Astrocyte of the spinal cord (primary cell): ENCODE measurements at places on chromosomes 12 and 14.
A peak's percentile ranks its signal among the peaks of the same experiment; 100 is the strongest.

DNA sequence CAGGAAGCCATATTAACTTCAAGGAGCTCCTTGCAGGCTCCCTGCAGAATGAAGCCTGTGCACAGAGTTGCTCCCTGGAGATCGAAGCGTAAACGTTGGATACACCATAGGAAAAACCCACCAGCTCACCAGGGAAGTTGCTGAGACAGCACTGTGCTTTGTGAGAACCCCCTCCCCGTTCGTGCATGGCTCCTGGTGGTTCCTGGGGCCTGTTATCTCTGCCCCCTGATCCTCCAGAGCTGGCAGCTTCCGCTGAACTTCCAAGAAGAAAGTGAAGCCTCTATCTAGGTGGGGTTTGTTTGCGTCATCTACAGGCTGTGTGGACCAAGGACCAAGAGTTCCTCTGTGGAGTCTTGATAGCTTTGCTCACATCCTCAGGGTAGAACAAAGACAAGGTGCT, 2.4 kb upstream of the CCDC85C start:
- DNase-seq = no peak

DNA sequence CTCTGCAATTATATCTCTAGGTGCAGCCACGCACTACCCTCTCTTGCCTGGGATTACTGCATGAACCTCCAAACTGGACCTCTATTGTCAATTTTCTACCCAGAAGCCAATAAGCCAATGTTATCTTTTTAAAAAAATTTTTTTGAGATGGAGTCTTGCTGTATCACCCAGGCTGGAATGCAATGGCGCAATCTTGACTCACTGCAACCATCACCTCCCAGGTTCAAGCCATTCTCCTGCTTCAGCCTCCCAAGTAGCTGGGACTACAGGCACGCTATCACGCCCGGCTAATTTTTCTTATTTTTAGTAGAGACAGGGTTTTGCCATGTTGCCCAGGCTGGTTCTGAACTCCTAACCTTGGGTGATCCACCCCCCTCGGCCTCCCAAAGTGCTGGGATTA, 11.2 kb upstream of the PXN start:
- no peak for DNase-seq

DNA sequence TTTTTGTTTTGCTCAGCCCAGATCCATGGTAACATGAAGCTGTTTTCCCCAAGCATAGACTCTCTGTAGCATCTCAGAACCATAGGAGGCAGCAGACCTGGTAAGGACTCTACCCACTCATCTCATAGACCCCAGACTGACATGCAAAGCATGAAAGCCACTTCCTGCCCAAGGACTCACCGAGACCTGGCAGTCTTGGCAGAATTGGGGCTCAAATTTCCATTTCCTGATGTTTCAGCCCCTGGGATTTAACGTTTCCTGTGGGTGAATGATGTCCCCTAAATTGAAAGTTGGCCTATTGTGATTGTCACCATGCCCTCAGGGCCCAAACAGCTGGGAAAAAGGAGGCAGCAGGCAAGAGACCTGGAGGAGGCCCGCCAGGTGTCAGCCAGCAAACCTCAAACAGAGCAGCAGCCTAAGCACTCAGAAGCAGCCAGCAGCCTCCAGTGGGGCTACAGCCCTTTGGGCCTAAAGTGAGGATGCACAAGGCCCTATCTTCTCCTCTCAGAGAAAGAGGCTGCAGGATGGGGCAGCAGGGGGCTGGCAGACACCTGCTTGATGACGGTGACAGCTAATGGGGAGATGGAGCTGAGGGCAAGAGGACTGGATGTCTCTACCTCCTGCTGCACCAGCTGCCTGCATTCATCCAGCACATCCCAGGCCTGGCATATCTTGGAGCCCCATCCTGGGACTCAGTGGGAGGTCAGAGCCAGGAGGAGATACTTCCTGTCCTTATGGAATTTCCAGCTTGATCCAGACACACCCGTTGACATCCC, 8.5 kb downstream of the KRT85 start:
- no peak for DNase-seq

DNA sequence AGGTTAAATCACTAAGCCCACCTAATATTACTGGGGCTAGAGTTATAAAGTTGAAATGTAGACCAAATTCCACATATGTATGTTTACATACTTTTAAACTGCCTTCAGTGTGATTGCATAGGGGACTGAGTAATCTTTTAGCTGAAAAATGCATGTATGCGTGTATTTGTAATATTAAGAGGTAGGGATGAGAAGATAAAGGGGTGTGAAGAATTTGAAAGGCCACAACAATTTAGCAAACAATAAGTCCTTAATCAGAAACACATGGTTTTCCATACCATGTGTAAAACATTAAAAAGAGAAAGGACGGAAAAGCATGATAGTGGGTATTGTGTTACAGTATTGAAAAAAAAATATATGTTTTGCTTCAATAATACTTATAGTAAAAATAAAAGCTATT, 919.9 kb upstream of the FLRT2 start:
- DNase-seq = no peak

DNA sequence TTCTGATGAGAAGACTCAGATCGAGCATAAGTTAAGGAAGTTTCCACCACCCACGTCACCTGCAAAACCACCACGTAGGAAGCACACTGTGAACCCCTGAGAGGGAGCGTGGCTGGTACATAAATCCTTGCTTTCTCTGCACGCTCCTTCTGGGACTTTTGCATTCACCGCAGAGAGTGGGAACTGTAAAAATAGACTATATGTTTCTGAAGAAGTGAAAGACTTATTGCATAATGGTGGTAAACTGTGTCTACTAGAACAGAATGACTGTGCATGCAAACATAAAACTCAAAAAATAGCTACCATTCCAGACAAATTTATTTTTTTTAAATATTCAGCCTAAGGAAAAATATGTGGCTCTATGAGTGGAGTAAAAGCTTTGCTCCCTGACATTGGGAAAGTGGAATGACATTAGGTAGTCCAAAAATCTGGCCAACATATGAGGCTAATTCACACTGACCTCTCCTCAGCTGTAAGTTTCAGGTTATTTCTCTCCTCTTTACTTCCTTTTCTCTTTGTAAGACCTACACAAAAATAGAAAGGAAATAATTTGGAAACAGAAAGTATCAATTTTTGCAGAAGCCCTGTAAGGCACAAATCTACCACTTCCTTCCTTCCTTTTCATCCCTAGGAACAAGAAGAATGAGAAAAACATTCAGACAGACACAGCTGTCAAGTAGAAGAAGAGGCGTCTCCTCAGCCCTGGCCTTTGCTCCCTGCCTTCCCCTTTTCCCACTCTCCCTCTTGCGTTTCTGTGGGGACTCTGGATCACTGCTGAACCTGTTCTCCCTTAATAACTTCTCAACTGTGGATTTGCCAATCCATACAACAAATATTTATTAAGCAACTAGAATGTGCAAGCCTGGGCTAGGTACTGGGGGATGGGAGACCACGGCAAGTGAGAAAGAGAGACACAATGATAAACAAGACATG, 264.3 kb upstream of the FOXN3 start:
- no peak for DNase-seq

DNA sequence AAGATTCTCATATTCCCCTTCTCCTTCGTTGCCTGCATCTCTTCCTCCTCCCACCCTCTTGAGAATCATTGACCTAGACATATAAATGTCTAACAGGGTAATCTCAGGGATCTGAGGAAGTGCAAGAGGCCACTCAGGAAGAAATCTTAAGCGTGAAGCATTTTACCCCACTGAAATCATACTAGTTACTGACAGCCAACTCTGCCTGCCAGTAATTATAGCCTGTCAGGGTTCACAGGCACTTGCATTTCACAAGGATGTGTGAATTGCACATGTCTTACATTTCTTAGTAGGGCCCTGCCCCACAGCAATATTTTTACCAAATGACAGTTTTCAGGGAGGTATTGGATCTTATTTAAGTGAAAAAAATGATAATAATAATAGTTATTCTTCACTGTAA, 127.2 kb downstream of the SLC15A5 start:
- no peak for DNase-seq

DNA sequence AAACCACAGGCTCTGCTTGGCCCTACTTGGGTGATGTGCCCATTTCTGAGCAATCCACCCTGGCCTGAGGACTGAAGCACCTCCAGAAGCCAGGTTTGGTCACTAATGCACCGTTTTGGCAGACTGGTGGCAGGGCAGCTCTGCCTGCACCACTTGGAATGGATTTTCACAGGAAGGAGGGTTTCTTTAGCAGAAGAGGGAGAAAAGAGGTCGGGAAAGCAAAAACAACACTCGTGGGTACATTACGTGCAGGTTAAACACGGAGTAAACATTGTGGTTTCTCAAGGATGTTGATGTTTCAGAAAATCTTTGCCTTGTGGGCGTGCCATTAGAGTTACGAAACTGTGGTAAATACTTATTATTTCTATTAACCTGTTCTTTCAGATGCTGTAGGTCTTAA, 70.8 kb downstream of the KCNA5 start:
- DNase-seq = no peak

DNA sequence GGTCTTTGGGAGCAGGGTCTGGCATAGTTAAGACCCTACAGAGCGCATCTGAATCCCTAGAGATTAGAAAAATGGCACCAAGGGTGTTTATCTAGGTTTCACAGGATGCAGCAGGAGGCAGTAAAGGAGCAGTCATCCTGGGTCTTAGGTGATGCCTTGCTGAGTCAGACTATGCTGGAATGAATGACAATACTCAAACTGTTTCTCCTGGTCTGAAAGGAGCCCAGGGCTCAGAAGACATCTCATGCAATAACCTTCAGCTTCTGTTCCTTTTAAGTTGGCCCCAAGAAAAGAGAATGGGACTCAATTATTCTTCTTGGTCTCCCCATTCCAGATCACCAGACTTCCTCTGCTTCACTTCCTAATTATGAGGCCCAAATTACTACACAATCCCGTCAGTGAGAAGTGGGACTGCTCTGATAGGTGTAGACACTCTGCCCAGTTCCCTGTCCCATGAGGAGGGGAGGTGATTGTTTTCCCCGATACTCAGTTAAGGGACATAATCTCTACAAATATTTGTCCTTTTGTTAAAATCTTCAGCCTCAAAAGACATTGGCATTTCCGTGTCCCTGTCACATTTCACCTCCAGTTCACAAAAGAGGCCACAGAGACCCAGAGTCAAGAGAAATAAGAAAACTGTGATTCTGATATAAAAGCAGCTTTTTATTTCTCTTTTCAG, 14.8 kb upstream of the APOF start:
- DNase-seq = peak; percentile 8

GRCh38 chr14:51333299-51333698, 93.3 kb downstream of the TMX1 start:
- no peak for DNase-seq

DNA sequence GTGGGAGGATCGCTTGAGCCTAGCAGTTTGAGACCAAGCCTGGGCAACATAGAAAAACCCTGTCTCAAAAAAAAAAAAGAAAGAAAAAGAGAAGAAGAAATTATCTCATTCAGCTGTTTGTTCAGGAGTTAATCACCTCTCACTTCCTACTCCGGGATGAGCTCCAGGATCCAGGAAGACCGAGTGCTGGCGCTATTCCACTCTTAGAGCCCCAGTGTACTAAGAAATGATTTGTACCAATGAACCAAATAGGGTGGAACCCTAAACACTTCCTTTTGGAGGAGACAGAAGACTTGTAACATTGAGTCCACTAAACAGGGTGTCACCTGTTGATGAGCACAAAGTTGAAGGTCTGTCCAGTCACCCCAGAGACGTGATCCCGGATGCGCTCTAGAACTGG, 3.6 kb downstream of the ALKBH2 start:
- no peak for DNase-seq

- DNase-seq = no peak
These were observed 154.9 kb upstream of the PZP start for GRCh38 chr12:9363145-9363544.

GRCh38 chr12:105355752-105356151, 25.3 kb downstream of the C12orf75 start:
- DNase-seq = peak; percentile 67

- DNase-seq = no peak
These were observed 101.6 kb downstream of the CFAP54 start for GRCh38 chr12:96590970-96591369.

DNA sequence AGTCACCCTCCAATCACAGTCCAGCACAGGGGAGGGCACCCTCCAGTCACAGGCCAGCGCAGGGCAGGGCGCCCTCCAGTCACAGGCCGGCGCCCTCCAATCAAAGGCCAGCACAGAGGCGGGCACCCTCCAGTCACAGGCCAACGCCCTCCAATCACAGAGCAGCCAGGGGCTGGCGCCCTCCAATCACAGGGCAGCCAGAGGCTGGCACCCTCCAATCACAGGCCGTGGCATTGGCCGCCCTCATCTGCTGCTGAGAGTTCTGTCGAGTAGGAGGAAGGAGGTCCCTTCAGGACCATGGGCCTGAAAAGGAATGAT, 26.6 kb downstream of the DDX51 start:
- no peak for DNase-seq

DNA sequence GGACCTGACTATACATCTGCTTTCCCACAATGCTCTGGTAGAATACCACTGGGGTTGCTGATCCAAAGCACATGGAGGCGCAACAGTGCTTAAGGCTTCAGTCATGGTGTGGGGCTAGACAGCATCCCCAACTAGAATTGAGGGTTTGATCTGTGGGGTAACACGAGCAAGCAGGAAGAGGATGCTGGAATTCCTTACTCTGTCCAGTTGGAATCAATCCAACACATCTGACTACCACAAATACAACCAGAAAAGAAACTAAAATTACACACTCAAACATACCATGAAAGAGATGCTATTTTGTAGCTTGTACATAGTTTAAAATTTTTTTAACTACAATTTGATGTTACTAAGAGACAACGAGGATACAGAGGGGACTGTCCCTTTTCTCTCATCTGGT, 40.4 kb upstream of the GTF2A1 start:
- DNase-seq = no peak

- peak; percentile 52 for DNase-seq
These were observed 15.0 kb upstream of the CACNA2D4 start for GRCh38 chr12:1933342-1934051.

DNA sequence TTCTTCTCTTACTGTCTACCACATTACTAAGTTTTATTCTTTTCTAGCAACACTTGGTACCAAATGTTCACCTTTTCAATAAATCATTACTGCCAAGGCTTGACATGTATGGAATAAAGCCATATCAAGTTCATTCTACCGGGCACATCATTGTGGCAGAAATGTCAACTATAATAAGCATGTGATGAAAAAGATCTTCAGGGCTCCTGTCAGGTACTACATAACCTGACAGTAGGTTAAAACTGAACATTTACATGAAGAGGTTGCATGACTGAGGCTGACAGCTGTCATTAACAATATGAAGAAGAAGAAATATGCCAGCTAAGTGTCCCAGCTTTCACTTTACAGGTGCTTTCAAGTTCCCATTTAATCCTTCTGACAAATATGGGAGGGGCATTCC, 178.9 kb downstream of the KCNH5 start:
- no peak for DNase-seq

- no peak for DNase-seq
These were observed 9.8 kb downstream of the GARIN2 start for GRCh38 chr14:67199016-67199415.

GRCh38 chr12:113875691-113876090, 90.4 kb downstream of the RBM19 start:
- peak; percentile 48 for DNase-seq
